ENCODE measurements at places on chromosomes 13 and 19.

DNA sequence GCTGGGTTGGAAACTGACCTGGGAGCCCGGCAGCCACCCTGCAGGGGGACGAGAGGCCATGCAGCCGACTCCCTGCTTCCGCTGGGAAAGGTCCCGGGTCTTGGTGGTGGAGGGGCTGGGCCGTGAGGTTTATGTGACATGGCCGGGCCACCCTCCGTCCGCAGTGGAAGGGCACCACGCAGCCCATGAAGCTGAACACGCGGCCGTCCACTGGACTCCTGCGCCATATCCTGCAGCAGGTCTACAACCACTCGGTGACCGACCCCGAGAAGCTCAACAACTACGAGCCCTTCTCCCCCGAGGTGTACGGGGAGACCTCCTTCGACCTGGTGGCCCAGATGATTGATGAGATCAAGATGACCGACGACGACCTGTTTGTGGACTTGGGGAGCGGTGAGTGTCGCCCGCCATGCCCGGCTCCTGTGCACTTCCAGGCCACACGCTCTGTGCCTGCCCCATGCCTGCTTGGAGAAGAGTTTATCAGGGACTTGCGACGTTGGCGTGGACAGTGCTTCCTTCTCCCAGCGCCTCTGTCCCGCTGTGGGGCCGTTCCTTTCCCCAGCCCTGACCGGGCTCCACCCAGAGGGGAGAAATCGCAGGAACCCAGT, 27.2 kb downstream of the DOT1L start:
- DNase-seq: no peak

DNA sequence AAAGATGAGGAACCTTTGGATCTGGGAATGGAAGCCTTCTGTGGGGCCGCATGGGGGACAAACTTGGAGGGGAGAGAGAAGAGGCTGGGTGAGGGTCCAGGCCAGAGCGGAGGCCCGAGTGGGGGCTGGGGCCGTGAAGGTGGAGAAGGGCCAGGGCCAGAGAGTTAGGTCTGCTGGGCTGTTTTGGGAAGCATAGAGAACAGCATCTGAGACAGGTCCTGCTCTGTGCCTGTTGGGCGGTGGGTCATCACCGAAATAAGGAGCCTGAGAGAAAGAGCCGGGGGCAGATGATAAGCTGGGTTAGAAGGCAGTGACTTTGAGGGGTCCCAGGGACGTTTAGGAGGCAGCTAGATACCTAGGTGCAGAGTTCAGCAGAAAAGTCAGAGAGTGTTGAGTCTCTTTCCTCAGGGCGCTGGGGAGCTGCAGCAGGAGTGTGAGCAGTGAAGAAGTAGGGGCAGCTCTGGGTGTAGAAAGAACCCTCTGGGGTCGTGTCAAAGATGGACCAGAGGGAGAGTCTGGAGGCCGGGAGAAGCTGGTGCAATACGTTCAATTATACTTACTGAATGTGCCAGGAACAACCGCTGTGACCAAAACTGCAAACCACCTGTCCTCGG, 2.7 kb downstream of the SPACA6 start:
- DNase-seq: no peak

DNA sequence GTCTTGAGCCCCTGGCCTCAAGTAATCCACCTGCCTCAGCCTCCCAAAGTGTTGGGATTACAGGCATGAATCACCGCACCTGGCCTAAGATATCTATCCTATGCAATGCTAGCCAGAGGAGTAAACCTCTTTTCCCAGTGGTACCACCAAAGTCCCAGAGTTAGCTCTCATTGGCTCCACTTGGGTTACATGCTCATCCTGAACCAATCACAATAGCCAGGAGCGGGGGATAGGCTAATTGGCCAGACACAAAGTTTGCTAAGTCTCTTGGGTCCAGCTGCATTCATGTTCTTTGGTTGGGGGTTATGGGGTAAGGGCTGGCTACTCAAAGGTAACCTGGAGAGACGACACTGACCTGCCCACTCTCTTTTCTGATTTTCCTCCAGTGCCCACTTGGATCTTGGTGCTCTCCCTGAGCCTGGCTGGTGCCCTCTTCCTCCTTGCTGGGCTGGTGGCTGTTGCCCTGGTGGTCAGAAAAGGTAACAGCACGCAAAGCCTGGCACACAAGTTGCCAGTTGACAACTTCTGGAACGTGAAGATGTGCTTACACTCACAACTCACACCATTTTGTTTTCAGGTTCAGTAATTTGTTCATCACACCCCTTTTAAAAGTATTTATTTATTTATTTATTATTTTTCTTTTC, 7.8 kb downstream of the C19orf38 start:
- DNase-seq: peak; percentile 20

GRCh38 chr19:49837425-49837824, 13.5 kb upstream of the PTOV1 start:
- no peak for DNase-seq

- no peak for DNase-seq
Measured at GRCh38 chr13:114140906-114141250, 8.5 kb upstream of the RASA3 start.

DNA sequence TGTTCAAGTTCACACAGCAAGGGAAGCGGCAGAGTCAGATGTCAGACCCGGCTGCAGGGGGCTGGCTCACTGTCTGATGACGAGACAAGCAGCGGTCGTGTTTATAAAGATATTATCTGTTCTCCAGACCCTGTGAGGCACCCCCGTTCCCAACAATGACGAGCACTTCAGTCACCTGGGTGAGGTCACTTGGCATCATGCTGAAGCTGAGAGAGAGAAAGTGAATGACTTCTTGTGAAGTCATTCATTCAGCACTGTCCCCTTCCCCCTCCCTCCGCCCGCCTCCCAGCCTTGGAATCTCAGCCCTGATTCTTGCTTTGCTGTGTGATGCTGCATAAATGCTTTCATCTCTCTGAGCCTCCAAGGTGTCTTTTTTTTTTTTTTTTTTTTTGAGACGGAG, 4.9 kb upstream of the LYPD3 start:
- no peak for DNase-seq

- DNase-seq: no peak
Measured at GRCh38 chr13:109867766-109868165, 81.4 kb upstream of the IRS2 start.

DNA sequence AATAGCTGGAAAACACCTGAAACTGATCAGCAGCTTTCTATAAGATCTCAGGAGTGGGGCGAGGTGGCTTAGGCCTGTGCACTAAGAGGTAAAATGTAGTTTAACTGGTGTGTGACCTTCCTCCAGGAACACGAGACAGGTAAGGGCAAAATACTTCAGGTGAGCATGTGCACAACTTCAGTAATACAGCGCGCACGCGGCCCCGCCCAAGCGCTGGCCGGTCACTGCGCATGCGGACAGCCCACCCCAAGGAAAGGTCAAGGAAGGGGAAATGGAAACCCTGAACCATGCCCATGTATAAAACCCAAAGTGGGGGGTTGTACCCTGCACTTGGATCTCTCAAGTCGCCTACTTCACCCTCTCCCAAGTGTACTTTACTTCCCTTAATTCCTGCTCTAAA, 49.4 kb upstream of the ARHGEF7 start:
- no peak for DNase-seq

DNA sequence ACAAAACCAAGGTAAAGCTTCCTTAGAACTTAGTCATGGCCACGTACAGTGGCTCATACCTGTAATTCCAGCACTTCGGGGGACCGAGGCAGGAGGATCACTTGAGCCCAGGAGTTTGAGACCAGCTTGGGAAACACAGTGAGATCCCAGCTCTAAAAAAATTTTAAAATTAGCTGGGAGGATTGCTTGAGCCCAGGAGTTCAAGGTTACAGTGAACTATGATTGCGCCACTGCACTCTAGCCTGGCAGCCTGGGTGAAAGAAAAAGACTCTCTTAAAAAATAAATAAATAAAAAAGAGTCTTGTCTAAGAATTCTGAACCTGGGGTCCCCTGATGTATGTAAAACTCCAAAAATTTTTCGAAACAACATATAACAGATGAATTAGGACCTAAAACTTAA, 34.9 kb downstream of the N4BP2L2 start:
- no peak for DNase-seq

- DNase-seq: no peak
Measured at GRCh38 chr19:8336660-8337059, 6.4 kb downstream of the KANK3 start.

- DNase-seq: peak; percentile 17
Measured at GRCh38 chr19:43765109-43765876, 10.5 kb upstream of the SMG9 start.

DNA sequence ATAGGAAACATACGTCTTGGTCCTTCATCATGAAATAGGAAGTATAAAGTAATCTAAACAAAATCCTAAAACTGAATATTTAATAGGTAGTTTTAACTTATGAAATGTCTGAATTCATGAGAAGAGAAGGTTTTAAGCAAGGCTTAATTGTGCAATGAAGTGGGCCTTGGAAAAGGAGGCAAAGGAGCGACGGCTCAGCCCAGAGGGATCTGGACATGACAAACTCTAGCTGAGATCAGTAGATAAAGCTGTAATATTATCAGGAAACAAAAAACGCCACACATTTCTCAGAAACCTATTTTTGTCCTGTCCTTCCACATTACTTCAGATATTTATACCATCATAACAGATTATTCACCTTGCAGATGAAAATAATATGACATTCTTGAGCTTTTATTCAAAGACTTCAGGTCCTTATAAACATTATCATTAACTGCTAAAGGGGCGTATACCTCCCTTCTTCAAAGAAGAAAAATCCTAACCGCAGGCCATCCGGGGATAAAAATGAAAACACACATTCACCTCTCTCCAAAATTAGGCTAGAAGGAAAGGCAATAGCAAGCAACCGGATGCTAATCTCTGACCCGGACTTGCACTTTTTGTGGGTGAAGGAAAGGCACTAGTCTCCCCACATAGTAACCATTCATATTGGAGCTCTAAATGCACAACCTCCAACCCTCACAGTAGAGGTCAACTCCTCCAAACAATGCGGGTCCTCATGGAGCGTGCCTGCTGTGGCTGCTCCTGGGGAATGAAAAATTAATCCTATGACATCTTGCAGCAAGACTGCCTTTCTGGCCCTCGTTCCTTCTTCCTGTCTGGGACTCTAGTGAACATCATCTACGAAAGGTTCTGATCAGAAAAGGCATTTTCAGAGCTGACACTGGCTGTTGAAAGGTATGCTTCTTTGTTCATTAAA, 108.8 kb downstream of the TBC1D4 start:
- no peak for DNase-seq

DNA sequence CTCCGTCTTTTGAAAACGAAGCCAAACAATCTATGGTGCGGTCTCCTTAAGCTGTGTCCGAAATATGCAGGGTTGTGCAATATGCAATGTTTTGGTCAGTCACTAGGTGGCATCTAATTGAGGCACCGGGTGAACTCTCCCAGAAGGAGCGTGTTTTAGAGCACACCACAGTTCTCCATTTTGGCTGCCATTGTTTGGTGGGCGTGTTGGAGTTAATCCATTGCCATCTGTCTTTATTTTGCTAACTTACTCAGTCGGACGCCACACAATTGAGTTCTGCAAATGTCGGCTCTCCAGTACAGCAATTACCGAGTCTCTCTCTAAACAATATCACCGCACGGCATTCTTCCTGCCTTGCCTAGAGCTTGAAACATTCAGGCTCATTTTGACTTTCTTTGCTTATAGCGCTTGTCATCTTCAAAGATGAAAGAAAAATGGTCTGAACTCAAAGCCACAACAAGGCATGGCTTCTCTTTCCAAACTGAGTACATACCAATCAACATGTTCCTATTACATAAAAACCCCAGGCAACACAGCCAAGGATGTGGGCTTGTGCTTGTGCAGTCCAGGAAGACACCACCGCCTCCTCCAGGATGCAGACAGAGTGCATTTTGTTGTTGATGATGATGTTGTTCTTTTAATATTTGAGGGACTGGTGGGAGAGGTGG, 182.0 kb upstream of the SERP2 start:
- DNase-seq: peak; percentile 89

- DNase-seq: peak; percentile 30
Measured at GRCh38 chr19:44512326-44513298, 12.3 kb upstream of the ZNF180 start.

DNA sequence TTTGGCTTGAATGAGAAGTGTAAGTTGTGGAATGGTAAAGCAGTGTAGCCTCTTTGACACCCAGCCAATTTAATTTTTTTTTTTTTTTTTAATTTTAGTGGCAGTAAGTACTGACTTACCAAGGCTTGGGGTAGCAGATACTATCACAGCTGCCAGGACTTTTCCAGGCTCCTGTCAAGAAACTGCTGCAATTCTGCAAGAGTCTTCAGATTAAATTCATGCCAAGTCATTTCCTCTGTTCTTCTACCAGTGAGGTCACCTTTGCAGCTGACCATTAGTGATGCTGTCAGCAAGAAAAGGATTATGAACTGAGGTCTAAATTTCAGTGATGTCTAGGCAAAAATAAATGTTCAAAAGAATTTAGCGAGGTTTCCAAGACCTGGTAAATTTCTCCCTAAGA, 91.2 kb downstream of the GGACT start:
- peak; percentile 3 for DNase-seq

DNA sequence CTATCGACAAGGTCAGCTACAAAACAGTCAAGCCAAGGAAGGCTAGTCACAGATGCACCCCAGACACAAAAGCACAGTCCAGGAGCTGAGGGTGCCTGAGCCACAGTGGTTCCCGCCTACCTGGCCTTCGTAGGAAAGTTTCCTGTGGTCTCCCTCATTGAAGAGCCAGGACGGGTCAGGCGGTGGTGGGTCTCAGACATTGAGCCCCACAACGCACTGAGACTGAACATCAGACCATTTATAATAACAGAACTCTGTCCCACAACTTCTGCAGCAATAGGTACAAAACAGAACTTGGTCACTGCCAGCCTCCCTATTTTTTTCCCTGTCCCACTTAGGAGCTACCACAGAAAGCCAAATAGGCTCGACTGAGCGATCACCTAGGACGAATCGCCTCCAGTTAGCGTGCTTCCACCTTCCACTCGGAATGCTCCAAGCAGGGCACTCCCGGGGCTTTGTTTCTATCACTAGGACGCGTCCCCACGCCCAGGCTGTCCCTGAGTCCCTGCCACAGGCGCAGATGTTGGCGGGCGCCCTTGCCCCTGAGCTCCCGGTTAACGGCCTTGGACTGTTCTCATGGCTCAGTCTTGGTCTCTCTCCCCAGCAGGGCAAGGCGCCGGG, 640 bp upstream of the ZNF544 start:
- DNase-seq: no peak

- no peak for DNase-seq
Measured at GRCh38 chr19:36092566-36092965, 18.4 kb upstream of the OVOL3 start.

- DNase-seq: no peak
Measured at GRCh38 chr13:73140801-73141200, 82.0 kb downstream of the KLF5 start.

GRCh38 chr19:18699403-18700054, 16.0 kb downstream of the CRTC1 start:
- DNase-seq: no peak

- no peak for DNase-seq
Measured at GRCh38 chr13:27014406-27015359, 156.9 kb downstream of the USP12 start.

GRCh38 chr19:14395262-14395661, 14.0 kb downstream of the ADGRE5 start:
- DNase-seq: no peak

DNA sequence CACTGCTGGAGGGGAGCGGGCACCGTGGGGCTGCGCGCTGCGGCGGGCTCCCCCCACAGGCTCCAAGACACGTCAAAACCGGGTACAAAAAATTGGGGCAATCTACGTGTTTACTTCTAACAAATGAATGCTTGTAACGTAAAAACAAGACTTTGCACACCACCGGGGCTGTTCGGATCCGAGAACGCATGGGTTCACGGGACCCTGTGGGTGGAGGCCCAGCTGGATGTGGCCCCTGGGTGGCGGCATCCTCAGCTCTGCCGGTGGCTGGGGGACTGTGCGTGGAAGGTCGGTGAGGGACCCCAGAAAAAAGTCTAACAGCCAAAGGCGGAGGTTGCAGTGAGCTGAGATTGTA, 10.3 kb upstream of the SLC7A10 start:
- DNase-seq: no peak

All from NCI-H446 (cell line).